Cortex of kidney (tissue), 1 donor: ENCODE measurements at places on chromosomes 4 and X.

GRCh38 chrX:154142950-154143745 is 895 bp upstream of the OPN1LW start:
- DNase-seq: no peak

DNA sequence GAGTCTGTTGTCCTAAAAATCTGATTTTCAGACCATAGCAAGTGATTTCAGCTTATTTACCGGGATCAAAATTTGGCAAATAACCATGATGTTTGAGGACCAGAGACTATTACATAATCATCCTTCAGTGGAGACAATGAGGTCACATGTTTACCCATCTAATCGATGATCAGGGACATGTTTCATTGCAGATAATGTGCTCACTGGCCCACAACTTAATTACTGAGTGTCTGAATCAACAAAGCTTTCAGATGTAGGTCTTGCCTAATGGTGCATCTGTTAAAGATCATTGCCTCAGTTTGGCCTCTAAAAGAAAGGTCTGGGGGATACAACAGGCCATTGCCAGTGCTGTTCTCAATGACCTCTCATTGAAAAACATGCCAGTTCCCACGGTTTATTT is 42.8 kb upstream of the KLHL34 start:
- no peak for DNase-seq

DNA sequence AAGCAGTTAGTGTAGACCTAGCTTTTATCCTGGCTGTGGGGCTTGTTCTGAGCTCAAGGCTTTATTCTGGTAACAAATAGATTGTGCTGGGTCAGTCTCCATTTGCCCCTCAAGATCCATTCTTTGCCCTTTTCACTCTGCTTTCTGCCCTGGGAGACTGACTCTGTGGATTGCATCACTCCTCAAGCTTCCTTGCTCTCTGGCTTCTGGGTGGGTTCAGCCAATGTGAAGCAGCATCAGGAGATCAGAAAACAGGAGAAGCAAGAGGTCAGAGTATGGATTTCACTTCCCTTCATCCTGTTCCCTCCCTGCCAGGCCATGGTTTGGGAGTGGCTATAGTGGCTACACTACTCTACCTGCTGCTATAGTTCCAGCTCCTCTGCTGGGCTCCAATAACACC is 184.1 kb upstream of the NDP start:
- DNase-seq: no peak

DNA sequence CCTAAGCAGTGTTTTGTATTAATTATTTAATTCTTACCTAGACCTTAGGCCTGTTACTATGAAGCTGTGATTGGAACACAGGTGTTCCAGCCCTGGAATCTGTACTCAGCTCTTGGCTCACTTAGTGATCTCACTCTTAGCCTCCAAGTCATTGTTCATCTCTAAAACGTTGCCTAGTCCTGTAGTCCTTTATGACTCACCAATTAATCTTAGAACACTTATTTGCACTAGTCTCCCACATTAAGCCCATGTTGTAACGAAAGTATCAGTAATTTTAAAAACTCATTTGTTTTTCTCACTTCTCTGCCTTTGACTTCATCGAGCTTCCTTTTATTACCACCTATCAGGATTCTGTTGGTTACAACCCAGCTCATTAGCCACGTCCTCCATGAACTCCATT is 1224.7 kb upstream of the TENM3 start:
- DNase-seq: no peak

- no peak for DNase-seq
Observed at GRCh38 chr4:12926189-12927066, 557.7 kb downstream of the RAB28 start.

- no peak for DNase-seq
Observed at GRCh38 chr4:129641179-129641578, 545.2 kb downstream of the C4orf33 start.

DNA sequence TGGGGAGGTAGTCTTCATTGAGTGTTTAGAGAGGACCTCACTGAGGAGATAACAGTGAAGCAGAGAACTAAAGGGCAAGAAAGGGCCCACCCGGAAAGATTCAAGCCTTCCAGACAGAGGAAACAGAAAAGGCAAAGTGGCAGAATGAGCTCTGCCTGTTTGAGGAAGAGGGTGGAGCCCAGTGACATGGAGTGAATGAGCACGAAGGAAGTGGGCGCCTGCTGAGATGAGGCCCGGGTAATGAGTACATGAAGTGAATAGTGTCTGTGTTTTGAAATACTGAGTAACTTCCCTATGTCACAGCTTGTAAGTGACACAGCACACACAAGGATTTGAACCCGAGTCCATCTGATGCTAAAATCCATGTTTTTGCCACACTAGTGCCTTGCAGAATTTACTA is 32.5 kb upstream of the TLR2 start:
- no peak for DNase-seq
